H7 (cell line): ENCODE measurements at places on chromosomes 4 and X. TPM values are rescaled to one million over a fixed set of nuclear protein-coding genes. Genes with fewer than 3 reads are reported as not detected.

Gene SHROOM2
- 22.9 and 24.1 TPM in 2 replicates for total RNA-seq

Gene GC
- total RNA-seq: 0.26 TPM in 1 of 2 replicates, not detected in the other

Gene HPGD
- total RNA-seq: 6.2 and 13.9 TPM in 2 replicates

Gene RAI2
- total RNA-seq: 0.18 and 0.38 TPM in 2 replicates

Gene PROM1
- total RNA-seq: 42.3 and 53.4 TPM in 2 replicates

Gene REPS2
- 0.31 and 1.1 TPM in 2 replicates for total RNA-seq

Gene STOX2
- 28.9 and 34.5 TPM in 2 replicates for total RNA-seq

Gene TGIF2LX
- total RNA-seq: not detected in 2 replicates

Gene ADRA2C
- 32.1 and 34.1 TPM in 2 replicates for total RNA-seq

Gene HMX1
- total RNA-seq: 2.0 and 4.4 TPM in 2 replicates

Gene CFAP99
- total RNA-seq: not detected in 2 replicates

Gene RTL5
- total RNA-seq: 1.3 and 1.5 TPM in 2 replicates

Gene NUP62CL
- total RNA-seq: 1.9 and 6.3 TPM in 2 replicates

Gene SERPINA7
- total RNA-seq: not detected in 2 replicates

Gene SUPT20HL1
- total RNA-seq: not detected in 2 replicates

Gene CPZ
- 25.3 and 29.7 TPM in 2 replicates for total RNA-seq

Gene PRDX4
- total RNA-seq: 474 and 507 TPM in 2 replicates

Gene TIMM8A
- 6.2 and 8.4 TPM in 2 replicates for total RNA-seq
